ENCODE measurements at places on chromosomes 4 and X.

GRCh38 chr4:118353534-118354030 lies 779 bp upstream of the PRSS12 start:
- DNase-seq = no peak

- DNase-seq = no peak
These were observed 851.9 kb upstream of the FRG1 start for GRCh38 chr4:189088780-189089179.

- no peak for DNase-seq
These were observed 2.9 kb downstream of the ANTXR2 start for GRCh38 chr4:80069837-80070731.

GRCh38 chrX:31179203-31179602 lies 107.4 kb upstream of the FTHL17 start:
- no peak for DNase-seq

Data from HEK293T (cell line).